ENCODE measurements at places on chromosomes 12 and 14. TPM values are rescaled to one million over a fixed set of nuclear protein-coding genes. Genes with fewer than 3 reads are reported as not detected.

GRCh38 chr12:24069532-24070395 is 120.3 kb upstream of the SOX5 start:
- DNase-seq, result no peak

Gene MANSC4
- total RNA-seq, result not detected

DNA sequence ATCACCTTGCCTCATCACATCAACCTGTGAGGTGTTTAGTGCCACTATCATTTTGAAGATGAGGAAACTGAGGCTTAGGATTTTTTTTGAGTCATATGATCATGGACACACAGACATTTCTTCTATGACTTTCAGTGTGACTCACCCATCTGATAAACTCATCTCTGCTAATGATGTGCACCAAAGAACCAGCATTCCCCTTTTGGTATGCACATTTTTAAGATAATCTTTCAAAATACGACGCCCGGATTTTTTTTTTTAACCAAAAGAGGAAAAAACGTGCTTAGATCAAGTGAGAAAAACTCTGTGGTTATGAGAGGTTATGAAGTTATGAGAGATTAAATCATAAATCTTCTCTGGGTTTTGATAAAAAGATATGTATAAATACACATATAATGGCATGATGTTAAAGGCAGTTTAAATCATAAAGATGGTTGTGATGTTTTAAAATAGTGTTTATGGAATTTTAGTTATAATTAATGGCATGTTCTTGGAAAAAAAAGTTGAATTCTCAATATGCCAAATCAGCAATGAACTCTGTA is 948.1 kb downstream of the TMTC2 start:
- DNase-seq, result no peak

GRCh38 chr14:31930493-31931240 is 146.4 kb upstream of the ARHGAP5 start:
- DNase-seq, result no peak

Gene RNF34
- 63.2 TPM for total RNA-seq

DNA sequence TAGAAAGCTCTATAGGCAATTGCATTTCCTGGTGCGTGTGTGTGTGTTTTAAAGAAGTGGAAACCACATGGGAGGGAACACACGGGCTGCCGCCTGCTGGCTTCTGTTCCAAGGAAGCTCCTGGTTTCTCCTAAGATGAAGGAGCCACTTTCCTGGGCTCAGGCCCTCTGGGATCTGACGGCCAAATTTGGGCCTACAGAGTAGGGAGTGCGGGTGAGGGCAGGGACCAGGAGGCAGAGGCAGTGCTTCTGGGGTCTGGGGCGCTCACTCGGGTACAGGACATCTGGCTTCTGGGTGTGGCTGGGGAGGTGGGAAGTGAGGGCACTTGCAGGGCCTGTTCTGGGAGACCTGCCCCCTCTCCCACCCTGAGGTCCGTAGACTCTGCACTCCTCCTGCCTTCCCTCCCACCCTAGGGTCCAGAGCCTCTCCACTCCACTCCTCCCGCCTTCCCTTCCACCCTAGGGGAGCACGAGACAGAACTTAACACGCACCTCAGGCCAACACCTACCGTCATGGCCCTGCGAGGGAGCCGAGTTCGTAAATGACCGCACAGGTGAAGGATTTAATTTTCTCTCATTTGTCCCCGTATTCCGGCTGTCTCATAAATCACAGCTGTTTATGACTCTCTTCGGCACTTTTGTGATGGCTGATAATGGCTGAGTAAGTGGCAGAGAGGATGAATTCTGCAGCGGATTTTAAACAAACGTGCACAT is 127.7 kb downstream of the KIF26A start:
- no peak for DNase-seq

GRCh38 chr12:96879301-96879700 is 27.8 kb upstream of the NEDD1 start:
- DNase-seq, result no peak

Data from SJSA1 (cell line).